ENCODE measurements at places on chromosomes 13 and 19.

- no peak for DNase-seq
These were observed 84.1 kb upstream of the FRY start for GRCh38 chr13:31947506-31947905.

DNA sequence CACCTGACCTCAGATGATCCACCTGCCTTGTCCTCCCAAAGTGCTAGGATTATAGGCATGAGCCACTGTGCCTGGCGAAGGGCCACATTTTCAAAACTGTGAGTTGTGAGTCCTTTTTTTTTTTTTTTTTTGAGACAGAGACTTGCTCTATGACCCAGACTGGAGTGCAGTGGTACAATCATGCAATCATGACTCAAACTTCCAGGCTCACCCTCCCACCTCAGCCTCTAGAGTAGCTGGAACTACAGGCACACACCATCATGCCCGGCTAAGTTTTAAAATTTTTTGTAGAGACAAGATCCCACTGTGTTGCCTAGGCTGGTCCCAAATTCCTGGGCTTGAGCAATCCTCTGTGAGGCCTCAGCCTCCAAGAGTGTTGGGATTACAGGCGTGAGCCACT, 3.8 kb upstream of the MYPOP start:
- no peak for DNase-seq

- DNase-seq = peak; percentile 72
These were observed 9.3 kb downstream of the HOOK2 start for GRCh38 chr19:12766051-12766521.

DNA sequence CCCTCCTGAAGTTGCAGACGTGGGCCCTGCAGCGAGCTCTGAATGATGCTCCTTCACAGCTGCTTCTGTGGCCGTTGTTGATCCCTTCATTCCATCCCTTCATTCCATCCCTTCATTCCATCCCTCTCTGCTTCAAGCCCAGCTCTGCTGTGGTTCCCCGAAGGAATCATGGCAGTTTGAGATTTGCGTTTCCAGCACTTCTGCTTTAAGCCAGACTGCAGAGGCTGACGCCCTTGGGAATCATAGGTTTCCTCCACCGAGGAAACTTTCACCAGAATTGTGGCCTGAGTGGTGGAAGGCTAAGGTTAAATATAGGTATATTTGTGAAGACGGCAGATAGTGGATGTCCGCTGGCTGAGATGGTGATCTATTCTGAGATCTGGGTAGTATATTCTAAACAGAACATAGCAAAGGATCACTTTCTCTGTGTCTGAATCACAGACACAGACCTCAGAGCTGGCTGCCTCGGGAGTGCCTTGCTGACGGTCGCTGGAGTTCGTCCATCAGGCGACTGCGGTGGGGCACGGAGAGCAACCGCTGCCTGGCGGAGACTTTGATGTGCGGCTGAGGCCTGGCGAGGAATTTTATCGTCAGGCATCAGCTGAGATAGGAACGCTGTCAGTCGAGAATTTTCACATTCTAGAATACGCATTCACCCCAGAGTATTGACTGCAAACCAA, 42.8 kb upstream of the DCUN1D2 start:
- no peak for DNase-seq

GRCh38 chr13:29925457-29926097, 75.2 kb upstream of the UBL3 start:
- DNase-seq = no peak
